Posterior vena cava (tissue), 2 donors: ENCODE measurements at places on chromosomes 3 and 15. TPM values are rescaled to one million over a fixed set of nuclear protein-coding genes. Genes with fewer than 3 reads are reported as not detected.

TTC23 gene
- 16.6 TPM for total RNA-seq

C3orf33 gene
- total RNA-seq = 3.7 TPM

RIOX2 gene
- total RNA-seq = 20.0 TPM

GRM2 gene
- total RNA-seq = 0.14 TPM

EFCAB12 gene
- 0.05 TPM for total RNA-seq

CLDN18 gene
- total RNA-seq = not detected

ASB14 gene
- total RNA-seq = not detected

PDCD6IP gene
- total RNA-seq = 222 TPM

- DNase-seq = no peak
These were observed 236.6 kb upstream of the CTDSPL start for GRCh38 chr3:37625051-37625450.

GRCh38 chr15:40044717-40045571 is 6.0 kb upstream of the SRP14 start:
- peak; percentile 97 for DNase-seq

- no peak for DNase-seq
These were observed 1.0 kb downstream of the SHOX2 start for GRCh38 chr3:158105119-158105709.

DNA sequence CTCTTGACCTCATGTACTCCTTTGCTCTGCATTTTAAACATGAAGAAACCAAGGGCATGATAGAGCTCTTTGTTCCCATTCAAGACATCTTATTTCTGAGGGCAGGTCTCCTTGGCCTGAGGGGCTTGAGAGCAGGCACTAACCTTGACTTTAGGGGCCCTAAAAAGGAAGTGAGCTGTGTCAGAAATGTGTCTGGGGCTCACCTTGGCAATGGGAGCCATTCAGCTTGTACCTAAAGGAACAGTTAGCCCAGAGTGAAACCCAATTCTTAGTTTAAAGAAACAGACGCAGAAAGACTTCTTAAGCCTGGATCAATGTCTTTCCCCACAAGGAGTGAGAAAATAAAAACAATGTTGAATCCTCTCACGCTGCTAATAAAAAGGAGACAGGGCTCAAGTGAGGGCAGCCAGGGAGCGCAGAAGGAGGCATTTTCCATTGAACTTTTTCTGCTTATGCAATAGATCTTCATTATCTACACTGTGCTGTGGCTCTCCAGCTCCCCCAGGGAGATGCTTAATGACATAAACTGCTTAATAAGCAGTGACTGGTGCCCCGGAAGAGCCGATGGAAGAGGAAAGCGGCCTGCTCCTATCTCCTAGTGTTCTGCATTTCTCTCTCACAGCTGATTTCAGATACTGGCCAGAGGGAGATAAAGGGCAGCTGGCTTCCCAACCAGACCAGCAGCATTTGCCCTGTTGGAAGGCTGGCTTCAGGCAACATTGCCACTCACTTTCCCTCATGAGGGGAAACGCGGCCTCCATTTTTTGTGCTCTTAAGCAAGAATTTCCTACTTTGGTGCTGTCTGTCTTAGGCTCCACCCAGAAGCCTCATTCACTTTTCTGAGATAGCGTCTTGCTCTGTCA is 152.0 kb downstream of the OPA1 start:
- no peak for DNase-seq

- DNase-seq = no peak
These were observed 191.0 kb downstream of the EPHB1 start for GRCh38 chr3:134985864-134986715.

DNA sequence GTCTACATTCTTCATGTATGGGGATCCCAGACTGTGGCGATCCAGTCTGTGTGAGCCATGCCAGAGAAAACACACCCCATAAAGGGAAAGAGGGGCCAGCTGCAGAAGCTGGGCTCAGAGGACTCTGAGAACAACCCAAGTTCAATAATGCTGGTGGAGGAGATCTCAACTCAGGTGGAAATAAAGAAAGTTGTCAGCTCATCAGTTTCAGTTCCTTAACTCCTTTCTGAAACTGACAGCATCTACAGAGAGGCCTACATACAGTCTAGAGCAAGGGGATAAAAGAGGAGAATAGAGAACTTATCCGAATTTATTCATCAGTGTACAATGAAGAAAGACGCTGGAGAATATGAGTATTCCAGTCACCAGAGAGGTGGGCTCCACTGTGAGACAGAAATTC is 77.0 kb downstream of the NTRK3 start:
- DNase-seq = no peak

GRCh38 chr3:108328821-108329486 is 32.6 kb downstream of the HHLA2 start:
- DNase-seq = no peak

DNA sequence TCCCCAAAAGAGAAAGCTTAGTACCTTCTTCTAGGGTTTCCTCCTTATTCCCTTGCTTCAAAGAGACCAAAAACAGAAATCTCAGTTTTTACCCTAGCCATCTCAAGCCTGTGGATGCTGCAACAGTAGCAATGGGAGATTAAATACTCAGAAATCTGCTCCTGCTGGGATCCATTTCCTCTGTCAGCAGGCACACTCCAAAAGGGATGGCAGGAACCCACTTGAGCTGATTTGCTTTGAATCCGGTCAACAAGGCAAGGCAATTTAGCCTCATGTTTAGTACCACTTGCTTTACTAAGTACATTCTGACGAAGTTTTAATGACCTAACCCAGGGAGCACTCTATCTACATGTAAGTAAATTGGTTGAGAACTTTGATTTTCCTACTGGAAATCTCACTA is 590.0 kb upstream of the ADAMTS9 start:
- DNase-seq = no peak

DNA sequence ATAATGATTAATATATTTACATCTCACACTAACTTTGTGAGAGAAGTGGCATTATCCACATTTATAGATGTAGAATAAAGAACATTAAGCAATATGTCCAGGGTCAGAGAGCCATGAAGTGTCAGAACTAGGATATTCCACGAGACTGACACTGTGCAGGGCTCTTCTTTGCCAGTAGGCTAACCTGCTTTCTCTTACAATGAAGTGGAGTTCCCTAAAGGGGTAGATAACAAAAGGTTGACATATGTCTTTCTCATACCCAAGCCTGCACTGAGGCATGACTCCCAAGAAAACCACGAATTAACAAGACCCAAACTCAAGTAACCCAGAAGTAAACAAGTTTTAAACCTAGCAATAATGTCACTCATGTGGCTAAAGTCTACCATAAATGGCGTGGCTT is 191.5 kb upstream of the SLC2A2 start:
- no peak for DNase-seq

- no peak for DNase-seq
These were observed 18.2 kb upstream of the B4GALT4 start for GRCh38 chr3:119258915-119259314.

DNA sequence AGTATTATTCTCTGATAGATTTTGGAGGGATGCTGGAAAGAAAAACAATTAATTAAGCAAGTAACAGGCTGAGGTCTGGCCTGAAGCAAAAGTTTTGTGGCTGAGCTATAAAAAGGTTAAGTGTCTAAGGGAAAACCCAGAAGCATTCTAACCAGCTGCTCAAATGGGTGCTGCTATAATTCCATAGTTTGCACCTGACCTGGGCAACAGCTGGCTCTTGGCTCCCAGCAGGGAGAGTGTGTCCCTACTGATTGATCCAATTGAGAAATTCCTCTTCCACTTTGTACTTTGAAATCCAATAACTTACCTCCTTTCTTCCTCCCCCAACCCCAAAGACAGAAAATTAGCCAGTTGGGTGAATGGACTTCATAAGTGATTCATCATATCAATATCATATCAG is 27.7 kb upstream of the SMAD3 start:
- no peak for DNase-seq

DNA sequence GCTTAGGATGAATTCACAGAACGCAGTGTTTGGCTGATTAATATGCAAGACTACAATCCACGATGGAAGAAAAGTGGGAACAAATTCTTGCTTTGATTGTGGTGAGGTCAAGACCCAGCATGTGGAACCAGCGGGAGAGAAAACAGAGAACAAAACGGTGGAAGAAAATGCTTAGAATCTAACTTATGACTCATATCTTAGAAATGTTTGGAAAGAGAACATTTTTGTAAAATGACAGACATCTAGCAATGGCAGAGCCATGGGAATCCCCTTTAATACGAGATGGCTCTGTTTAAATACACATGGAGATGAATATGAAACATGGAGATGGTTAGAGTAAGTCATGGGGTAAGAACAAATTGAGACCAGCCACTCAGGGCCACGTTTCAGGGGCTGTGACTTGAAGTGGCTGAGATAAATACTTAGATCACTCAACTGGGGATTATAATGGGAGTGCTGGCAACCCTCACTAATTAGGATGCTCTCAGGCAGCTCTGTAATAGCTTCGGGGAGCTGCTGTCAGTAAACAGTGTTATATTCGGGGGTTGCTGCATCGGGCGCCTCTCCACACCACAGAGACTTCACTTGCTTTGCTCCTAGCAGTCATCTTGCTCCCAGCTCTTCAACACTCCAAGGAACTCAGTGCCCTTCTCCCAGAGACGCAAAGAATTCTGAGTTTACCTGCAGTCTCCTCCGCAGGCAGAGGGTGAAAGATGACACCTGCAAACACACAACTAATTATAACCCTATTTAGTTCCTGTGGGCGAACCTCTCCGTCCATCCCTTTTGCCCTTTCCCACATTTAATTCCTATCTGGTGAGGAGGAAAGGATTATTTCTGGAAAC is 68.0 kb upstream of the ONECUT1 start:
- DNase-seq = no peak

DNA sequence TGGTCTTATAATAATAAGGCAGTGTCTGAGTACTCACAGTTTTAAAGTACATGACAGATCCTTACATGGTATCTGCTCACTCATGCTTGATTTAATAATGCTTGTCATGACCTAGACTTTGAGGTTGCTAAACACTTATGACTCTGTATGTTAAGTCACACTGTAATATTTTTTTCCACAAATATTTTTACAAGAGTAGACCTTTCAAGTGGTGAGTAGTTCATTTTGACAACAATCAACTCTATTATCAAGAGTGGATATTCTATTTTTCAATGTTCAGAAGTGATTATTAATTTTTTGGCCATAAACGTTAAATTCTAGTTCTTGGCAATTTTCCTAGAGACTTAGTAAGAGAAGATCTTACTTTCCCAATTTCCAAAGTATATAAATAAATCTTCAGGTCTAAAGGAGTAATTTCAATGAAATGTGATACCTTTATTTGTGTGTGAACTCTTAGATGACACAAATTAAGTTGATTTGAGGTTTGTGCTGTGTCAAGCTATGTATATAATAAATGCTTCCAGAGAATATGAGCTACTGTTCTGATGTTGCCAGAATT is 104.5 kb downstream of the NLGN1 start:
- DNase-seq = no peak

DNA sequence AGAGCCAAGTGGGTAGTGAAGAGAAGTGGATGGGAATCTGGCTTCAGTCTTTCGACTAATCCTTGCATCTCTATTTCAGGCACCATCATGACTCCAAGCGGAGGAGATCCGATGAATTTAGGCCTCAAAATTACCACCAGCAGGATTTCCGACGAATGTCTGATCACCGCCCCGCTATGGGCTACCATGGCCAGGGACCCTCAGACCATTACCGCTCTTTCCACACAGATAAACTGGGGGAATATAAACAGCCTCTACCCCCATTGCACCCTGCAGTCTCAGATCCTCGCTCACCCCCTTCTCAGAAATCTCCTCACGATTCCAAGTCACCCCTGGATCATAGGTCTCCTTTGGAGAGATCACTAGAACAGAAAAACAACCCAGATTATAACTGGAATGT is 64.7 kb downstream of the RGMA start:
- no peak for DNase-seq

DNA sequence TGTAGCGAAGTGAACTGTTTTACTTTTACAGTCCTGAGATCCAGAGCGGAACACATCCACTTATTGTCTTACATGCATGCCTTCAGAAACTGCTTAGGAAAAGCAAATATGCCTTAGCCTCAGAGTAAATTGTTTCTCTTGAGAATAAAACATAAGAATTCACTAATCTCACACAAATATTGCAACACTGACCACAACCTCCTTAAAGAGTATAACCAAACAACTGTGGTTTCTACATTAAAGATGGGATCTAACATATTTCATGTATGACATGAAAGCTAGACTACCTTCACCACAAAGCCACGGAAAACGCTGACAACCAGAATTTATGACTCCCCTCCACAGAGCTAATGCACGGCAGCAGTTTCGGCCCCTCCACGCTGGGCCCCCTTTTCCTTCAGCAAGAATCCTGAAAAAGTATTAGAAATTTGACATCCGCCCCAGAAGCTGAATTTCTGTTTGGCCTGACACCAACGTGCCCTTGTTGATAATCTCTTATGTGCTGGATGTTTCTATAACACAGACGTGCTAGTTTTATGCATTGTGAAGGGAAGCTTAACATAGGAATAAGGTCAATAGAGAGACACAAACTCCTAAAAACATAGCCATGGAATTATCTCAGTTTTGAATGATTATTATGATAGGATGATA is 84.6 kb downstream of the GREM1 start:
- DNase-seq = no peak

DNA sequence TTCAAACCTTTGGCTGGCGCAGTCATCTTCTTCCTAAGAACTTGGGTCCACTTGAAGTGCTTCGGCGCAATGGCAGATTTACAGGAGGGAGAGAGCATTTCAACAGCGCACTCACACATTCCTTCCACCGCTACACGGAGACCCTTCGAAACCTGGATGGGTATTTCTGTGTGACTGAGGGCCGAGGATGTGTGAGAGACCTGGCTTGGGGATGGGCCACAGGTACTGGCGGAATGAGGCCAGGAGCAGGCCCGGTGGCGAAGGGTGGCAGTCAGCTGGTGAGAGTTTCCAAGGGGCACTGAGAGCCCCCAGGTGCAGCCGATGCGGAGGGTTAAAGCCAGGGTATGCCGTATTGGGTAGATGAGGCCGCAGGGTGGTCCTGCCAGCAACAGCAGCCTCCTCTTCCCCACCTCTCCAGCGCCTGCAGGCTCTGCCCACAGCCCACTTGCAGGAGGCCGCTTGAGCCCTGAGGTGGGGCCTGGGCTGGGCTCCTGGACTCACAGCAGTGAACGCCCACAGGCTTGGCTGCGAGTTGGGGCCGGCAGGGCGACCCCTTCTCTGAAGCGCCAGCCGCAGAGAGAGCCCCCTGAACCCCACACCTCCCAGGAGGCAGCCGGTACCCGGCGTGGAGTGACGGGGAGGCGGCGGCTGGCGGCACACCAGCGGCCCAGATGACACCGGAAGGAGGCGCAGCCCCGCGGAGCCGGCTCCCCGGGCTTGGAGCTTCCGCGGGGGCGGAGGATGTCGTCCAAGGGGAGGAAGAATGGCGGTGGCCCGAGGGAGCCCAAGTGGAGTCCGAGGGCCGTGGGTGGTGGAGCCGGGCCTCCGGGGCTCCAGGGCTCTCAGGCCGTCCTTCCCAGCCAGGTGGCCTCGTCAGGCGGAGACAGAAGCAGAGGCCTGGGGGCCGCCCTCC is 166.5 kb downstream of the NSMCE3 start:
- DNase-seq = no peak
